Stimulated activated CD4-positive, alpha-beta T cell treated with anti-CD3 and anti-CD28 coated beads, TNF-alpha, amount 100 ng/mL, for 4 hours (primary cell): ENCODE measurements at places on chromosomes 4 and X.

- no peak for DNase-seq
Observed at GRCh38 chr4:2862528-2862927, 18.9 kb downstream of the ADD1 start.

GRCh38 chr4:11149612-11150259, 279.0 kb downstream of the HS3ST1 start:
- no peak for DNase-seq

GRCh38 chrX:145821291-145821897, 3.8 kb downstream of the SLITRK2 start:
- DNase-seq: no peak

DNA sequence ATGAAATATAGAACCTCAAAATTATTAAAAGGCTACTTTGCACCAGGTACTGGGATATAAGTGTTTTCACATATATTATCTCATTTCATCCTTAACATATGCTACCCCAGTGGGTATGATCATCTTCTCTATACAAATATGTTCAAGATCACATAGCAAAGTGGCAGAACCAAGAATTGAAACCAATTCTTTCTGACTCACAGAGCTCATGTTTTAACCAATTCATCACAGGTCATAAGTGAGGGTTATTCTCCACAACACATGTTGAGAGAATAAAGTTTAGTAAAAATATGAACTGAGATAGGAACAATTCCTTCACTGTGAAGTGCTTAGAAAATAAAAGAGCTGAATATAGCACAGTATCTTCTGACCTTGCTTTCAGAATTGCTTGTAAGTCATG, 442.9 kb upstream of the RASGEF1B start:
- DNase-seq: no peak

DNA sequence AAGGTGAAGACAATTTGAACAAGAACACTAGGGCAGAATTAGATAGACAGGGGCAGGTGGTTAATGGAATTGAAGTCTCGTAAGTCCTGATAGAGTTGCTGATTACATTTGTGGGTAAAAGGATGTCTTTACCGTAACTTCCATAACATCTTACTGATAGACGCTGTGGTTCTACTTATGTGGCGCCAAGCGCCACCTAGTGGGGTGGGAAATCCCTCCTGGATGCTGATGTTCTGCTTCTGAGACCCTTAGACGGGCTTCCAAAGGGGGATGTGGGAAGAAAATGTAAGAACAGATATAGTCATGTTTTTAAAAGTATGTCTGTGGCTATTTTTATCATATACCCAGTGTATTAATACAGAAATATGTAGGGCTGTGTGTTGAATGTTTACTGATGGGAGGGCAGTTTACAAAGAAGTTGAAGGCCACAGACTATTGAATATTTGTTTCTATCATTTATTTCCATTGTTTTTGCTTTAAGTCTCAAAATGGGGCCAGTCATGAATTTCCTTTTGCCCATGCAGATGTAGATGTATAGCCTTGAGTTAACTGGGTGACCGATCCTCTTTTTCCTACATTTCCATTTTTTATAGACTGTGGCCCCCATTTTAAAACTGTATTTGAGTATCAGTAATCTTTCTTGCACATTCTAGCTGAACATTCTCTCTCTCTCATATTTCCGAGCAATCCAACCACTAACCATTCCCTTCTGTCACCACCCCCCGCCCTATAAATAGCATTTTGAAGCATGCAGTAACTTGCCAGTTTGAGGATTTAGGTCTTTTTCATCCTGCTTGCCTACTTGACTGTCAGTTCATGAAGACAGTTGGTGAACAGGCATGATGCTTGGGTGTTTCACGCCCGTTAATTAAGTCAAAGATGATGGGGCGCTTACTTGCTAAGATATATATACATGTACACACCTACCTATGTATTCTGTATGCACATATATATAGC, 12.1 kb upstream of the TLR8 start:
- peak; percentile 2 for DNase-seq

GRCh38 chrX:32798990-32799389, 412.4 kb downstream of the DMD start:
- no peak for DNase-seq

DNA sequence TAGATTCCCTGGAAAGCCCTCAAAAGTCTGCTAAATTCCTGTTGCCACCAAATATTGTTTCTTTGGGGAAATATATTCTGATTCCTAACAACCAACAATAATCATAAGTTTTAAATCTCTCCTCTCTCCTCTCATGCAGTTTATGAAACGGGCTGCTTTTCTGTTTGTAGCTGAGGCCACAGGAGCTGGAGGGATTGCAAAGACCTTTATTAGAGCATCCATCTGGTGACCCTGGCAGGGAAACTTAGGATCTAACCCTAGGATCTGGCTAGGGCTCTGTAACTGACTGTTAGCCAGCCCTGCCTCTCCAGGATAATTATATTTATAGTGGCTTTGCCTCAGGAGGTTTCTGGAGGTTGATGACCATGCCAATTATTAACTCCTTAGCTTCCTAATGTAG, 56.9 kb downstream of the SMAD1 start:
- DNase-seq: no peak

DNA sequence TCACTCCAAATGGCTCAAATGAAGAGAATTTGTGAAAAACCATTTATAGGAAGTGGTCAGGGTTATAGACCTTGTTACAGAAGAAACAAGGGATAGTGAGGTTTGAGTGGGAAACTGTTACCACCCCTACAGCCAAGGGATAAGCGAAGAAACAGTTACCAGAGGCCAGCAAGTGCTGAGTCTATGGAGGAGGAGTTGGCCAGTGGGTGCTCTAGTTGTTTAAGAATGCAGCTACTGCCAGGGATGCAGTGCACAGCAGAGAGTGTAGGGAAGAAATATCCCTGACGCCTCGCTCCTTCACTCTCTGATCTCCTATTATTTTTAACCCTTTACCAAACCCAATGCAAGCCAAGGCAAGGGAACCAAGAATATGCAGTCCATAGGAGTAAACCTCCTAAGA, 15.2 kb upstream of the SYTL4 start:
- no peak for DNase-seq

GRCh38 chr4:70183168-70183939, 12.2 kb upstream of the ODAM start:
- no peak for DNase-seq

DNA sequence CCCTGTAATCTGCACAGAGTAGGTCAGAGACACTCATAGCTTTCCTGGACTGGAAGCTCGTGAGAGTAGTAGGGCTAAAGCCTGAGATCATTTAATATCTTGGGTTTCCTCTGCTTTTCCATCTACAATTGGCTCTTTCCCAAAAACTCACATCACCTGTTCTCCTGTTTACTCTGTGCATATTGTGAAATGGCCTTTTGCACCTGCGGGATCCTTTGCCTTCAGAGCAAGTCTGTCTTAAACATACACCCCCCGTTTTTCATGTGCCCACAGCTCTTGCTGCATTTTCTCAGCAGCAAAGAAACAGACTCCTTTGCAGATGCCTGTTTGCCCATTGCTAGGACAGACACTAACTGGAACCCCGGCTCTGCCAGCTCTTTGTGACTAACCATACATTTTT, 608.3 kb upstream of the PCDH10 start:
- DNase-seq: no peak

GRCh38 chr4:2257361-2258081, 4.4 kb downstream of the MXD4 start:
- DNase-seq: no peak

- DNase-seq: no peak
Observed at GRCh38 chr4:147220833-147221232, 260.1 kb upstream of the EDNRA start.

DNA sequence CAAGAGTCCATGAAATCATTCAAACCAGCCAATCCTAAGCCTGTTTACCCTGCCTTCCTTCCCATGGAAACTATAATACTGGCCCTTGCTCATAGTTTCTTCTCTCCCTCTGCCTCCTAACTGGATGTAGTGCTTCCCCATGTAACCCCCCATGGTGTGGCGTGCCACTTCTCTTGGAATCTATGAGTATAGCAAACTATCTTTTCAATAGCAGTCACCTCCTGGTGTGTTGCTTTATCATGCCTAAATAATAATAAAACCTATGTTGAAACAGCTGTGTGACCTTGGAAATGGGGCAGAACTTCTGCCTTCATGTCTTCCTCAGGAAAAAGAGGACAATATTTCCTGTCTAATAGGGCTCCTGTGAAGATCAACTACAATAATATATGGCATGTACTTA, 234.8 kb upstream of the EDNRA start:
- DNase-seq: no peak

GRCh38 chrX:148047200-148047599, 66.1 kb downstream of the FMR1NB start:
- DNase-seq: no peak

DNA sequence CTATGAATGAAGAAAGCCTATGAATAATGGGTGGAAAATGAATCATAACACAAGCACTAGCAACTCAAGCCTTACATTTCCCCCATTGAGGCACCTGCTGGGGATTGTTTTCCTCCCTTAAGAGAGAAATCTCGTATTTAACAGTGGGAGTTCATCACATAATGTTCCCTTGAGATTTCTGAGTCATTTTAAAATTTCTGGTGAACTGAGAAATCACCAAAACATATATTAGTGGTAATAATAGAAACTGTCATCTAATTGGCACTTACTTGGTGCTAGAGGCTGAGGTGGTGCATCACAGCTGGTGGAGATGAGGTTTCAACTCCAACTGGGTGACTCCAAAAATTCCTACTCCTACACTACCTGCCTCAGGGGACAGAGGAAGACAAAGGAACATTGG, 561.3 kb upstream of the LCORL start:
- no peak for DNase-seq

DNA sequence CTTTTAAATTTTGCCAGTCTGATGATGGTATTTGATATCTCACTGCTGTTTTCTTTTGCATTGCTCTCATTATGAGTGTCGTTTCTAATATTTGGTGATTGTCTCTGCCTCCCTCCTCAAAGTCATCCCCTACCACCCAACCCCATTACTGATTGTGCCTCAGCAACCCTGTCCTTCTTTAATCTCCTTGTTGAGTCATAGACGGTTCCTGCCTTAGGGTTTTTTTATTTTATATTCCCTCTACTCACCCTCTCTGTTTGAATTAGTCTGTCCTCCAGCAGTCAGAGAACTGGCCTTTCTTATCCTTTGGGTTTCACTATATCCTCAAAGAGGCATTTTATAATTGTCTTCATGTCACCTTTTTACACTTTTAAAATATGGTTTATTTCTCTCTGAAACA, 409.3 kb upstream of the CPEB2 start:
- DNase-seq: no peak

GRCh38 chr4:152357206-152357605, 178.7 kb downstream of the FBXW7 start:
- DNase-seq: no peak

DNA sequence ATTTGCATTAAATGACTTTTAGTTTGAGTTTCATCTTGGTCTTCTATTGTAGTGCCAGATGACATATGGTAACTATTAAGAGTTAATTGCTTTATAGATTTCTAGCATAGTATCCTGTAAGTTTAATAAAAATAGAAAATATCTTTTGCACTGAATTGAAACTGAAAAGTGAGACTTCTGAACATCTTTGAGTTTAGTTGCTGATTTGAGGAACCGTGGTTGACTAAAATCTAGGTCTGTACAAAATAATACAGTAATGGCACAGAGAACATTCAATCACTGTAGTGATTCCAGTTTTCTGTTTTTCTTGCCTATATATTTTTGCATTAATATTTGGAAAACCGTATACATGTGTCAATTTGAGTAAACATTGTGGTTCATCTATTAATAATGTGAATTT, 60.7 kb downstream of the SPATA4 start:
- DNase-seq: no peak

- DNase-seq: no peak
Observed at GRCh38 chr4:80610845-80611677, 275.5 kb downstream of the CFAP299 start.

DNA sequence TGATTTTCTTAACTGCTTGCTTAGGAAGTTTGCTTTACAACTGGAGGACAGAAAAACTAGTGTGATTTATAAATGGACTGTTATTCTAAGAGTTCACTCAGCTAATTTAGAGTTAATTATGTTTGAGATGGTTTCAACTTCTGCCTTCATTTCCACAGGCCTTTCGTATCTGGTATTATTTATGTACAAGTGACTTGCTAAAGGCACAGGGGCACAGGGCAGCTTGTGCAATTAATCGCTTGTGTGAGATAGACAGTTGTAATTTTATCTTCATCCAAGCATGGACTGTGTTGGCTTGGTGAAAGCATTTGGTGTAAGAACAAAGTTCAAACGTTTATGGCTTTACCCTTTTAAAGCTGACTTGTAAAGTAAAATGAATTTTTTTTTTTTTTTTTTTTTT, 38.3 kb downstream of the GPAT3 start:
- DNase-seq: no peak

GRCh38 chrX:18792828-18793227, 85.4 kb downstream of the PPEF1 start:
- no peak for DNase-seq

DNA sequence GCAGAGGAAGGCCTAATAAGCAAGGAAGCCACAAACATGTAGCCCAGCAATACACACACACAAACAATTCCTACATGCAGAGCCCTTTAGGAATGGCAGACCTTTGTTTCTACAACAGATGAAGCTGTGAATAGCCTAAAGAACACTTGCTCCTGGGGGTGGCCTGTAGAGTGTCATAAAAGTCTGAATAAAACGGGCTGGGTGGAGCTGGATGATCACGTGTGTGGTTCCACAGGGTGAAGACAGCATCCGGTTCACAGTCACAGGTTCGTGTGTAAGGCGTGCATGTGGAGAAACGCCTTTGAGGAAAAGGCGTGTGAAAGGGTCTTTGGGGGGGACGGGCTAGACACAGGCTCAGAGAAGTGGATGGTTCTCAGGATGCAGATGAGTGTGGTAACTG, 156.1 kb downstream of the AFAP1 start:
- DNase-seq: no peak

- no peak for DNase-seq
Observed at GRCh38 chrX:116278826-116279225, 108.3 kb downstream of the AGTR2 start.

- no peak for DNase-seq
Observed at GRCh38 chr4:183157215-183157614, 58.2 kb downstream of the WWC2 start.
